ENCODE measurements at places on chromosomes 5 and 9.

GRCh38 chr9:91146391-91147019 lies 215.2 kb downstream of the AUH start:
- H3K27ac ChIP-seq: peak overlapping the region; percentile 95
- no peaks in the 10 kb centered on the region for H3K27me3 ChIP-seq
- H3K4me1 ChIP-seq: peaks cover 63% of the 10 kb centered on the region
- H3K36me3 ChIP-seq: peaks cover 13% of the 10 kb centered on the region
- H3K4me3 ChIP-seq: peak overlapping the region; percentile 9
- DNase-seq: peak; percentile 32

DNA sequence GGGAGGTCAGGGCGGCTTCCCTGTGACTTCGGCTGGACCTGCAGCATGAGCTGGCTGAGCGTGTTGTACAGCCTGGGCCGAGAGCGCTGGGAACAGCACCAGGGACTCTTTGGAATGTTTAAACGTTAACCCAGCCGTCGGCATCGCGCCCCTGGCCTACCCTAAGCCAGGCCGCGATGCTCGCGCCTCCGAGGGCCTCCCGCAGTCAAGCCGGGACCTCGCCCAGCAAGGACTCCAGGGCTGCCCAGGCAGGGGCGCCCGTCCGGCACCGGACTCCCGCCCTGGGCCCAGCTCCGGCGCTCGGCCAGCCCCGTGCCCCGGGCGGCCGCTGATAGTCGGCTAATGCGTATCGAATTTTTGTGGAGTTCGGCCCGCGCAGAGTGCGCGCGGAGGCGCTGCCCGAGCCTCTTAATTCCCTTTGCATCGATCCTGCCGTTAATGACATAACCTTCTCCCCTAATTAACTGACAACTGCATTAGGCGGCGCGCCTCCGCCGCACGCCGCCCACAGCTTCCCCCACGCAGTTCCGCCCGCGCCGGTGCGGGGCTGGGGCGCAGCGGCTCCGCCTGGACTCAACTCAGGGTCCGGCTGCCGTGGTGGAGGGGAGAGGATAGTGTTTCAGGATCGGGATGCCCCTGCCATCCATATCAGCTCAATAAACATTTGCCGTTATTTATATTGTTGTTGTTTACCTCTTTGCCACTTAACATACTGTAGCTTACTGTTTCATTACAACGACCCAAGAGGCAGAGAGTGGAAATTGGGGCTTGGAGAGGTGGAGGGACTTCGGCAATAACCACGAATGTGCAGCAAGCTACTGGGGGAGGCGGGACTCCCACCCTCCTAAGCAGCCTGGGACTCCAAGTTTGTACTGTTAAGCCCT lies 28.8 kb upstream of the CDC23 start:
- H3K27me3 ChIP-seq: peaks cover 43% of the 10 kb centered on the region
- no peaks in the 10 kb centered on the region for H3K36me3 ChIP-seq
- no peak for DNase-seq
- no peak overlapping the region for H3K27ac ChIP-seq
- peaks cover 12% of the 10 kb centered on the region for H3K4me1 ChIP-seq

DNA sequence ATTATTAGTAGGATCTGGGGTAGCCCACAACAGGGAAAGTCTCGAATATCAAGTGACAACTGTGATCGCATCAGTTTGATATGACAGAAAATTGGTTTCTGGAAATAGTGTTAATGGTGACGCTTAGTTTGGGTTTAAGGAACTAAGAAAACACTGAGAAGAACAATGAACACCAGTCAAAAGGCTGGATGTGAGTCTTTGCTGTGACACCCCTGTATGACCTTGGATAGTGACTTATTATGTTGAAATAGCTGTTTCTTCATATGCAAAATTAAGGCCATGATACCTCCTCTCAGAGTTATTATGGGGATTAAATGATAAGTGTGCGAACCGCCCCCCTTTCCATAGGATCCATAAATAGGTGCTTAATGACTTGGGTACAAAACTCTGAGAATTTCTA lies 926 bp downstream of the DNAJC25 start:
- H3K4me1 ChIP-seq: peaks cover 43% of the 10 kb centered on the region
- peaks cover 2% of the 10 kb centered on the region for H3K36me3 ChIP-seq
- peak overlapping the region; percentile 74 for H3K27ac ChIP-seq
- H3K4me3 ChIP-seq: peak overlapping the region; percentile 90

GRCh38 chr5:62737766-62738165 lies 159.1 kb downstream of the LRRC70 start:
- no peak overlapping the region for H3K27ac ChIP-seq
- peaks cover 11% of the 10 kb centered on the region for H3K27me3 ChIP-seq
- H3K4me3 ChIP-seq: no peak overlapping the region
- no peaks in the 10 kb centered on the region for H3K36me3 ChIP-seq

GRCh38 chr9:114343471-114344187 lies 14.0 kb downstream of the ORM2 start:
- H3K4me3 ChIP-seq: no peak overlapping the region
- H3K27me3 ChIP-seq: no peaks in the 10 kb centered on the region
- peaks cover 13% of the 10 kb centered on the region for H3K4me1 ChIP-seq
- H3K27ac ChIP-seq: peak overlapping the region; percentile 66

GRCh38 chr9:37963936-37964739 lies 60.2 kb upstream of the SLC25A51 start:
- H3K27ac ChIP-seq: no peak overlapping the region
- no peak overlapping the region for H3K4me3 ChIP-seq
- H3K27me3 ChIP-seq: no peaks in the 10 kb centered on the region

- no peaks in the 10 kb centered on the region for H3K27me3 ChIP-seq
- H3K4me1 ChIP-seq: no peaks in the 10 kb centered on the region
- no peaks in the 10 kb centered on the region for H3K36me3 ChIP-seq
- no peak overlapping the region for H3K27ac ChIP-seq
- H3K4me3 ChIP-seq: no peak overlapping the region
Observed at GRCh38 chr5:84091127-84091799, 293.4 kb downstream of the EDIL3 start.

GRCh38 chr5:22998362-22998761 lies 145.2 kb upstream of the CDH12 start:
- DNase-seq: no peak
- no peak overlapping the region for H3K27ac ChIP-seq
- no peaks in the 10 kb centered on the region for H3K4me1 ChIP-seq
- H3K36me3 ChIP-seq: no peaks in the 10 kb centered on the region

DNA sequence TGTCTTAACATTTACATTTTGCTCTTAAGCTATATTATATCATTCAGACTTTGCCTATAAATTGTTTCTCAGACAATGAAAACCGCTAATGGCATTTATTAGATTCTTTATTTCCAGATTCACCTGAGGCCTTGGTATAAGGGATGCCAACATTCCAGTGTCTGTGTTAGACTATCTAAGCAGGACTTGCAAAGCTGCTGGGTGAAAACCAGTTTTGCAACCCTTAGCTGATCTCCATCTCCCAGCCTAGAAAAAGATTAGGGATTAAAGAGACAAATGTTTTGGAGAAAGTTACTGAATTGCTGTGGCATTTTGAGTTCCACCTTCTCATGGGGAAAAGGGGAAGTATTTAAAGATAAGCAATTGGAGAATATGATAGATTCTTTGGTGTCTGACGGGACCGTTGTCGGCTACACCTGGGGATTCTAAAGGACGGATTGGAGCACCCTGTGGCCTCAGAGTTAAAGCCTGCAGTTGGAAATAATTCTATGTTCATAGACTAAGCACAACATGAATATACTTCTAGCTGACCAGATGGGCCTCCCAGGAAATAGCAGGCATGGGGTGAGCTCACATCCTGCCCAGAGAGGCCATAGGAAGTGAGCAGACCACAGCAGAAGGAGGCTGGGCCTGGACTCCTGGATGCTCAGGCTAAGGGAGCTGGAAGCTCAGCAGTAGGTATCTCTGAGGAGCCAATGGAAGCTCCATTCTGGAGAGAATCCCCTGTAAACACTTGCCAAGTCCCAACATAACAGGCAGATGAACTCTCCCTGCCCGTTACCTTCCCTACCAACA lies 21.8 kb downstream of the ENTREP1 start:
- no peaks in the 10 kb centered on the region for H3K36me3 ChIP-seq
- peaks cover 14% of the 10 kb centered on the region for H3K27me3 ChIP-seq
- no peak overlapping the region for H3K4me3 ChIP-seq
- no peak for DNase-seq
- H3K4me1 ChIP-seq: no peaks in the 10 kb centered on the region

GRCh38 chr9:121394292-121394691 lies 24.2 kb upstream of the STOM start:
- no peak overlapping the region for H3K27ac ChIP-seq
- H3K4me1 ChIP-seq: peaks cover 7% of the 10 kb centered on the region

DNA sequence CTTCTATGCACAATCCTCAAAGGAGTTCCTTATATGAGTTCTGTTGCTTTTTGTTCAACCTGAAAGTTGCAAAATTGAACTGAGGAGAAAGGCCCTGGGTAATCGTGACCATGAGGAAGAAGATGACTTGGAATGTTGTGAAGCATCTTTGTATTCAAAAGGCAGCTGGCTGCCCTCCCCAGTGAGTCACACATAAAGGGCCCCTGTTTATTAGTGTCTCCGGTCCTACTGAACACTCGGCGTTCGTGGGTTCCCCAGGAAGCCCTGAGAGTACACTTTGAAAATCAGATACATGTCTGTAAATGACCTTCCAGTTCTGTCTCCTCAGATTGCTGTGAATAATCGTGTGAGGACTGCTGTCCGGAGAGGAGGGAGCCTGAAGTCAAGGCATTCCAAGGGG lies 73.6 kb downstream of the C9orf153 start:
- no peaks in the 10 kb centered on the region for H3K4me1 ChIP-seq
- no peak overlapping the region for H3K27ac ChIP-seq
- H3K36me3 ChIP-seq: no peaks in the 10 kb centered on the region
- no peak for DNase-seq

DNA sequence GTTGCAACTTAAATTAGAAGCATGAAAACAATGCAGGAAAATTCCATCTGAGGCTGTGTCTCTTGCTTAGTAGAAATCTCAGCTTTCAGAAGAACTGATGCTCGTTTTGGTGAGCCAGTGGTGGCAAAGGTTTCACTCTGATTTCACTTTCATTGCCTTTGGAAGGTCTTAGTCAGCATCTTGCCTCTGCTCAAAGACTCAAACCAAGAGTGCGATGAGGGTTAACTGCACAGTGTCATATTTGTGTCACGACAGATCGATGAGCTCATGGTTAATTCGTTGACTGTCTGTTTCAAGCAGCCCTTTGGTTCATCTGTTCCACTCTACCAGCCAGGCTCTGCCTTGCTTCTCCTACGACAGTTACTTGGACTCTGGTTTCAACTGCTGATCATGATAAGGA lies 331.3 kb upstream of the KIF2A start:
- H3K36me3 ChIP-seq: no peaks in the 10 kb centered on the region
- peak; percentile 40 for DNase-seq
- no peaks in the 10 kb centered on the region for H3K4me1 ChIP-seq
- no peak overlapping the region for H3K27ac ChIP-seq
